ENCODE measurements at places on chromosomes 5 and 9. TPM values are rescaled to one million over a fixed set of nuclear protein-coding genes. Genes with fewer than 3 reads are reported as not detected.

GRCh38 chr9:112864403-112864802, 26.3 kb downstream of the SLC46A2 start:
- H3K27me3 ChIP-seq, result no peaks in the 10 kb centered on the region
- H3K4me3 ChIP-seq, result no peak overlapping the region
- no peak for DNase-seq
- H3K27ac ChIP-seq, result no peak overlapping the region

DNA sequence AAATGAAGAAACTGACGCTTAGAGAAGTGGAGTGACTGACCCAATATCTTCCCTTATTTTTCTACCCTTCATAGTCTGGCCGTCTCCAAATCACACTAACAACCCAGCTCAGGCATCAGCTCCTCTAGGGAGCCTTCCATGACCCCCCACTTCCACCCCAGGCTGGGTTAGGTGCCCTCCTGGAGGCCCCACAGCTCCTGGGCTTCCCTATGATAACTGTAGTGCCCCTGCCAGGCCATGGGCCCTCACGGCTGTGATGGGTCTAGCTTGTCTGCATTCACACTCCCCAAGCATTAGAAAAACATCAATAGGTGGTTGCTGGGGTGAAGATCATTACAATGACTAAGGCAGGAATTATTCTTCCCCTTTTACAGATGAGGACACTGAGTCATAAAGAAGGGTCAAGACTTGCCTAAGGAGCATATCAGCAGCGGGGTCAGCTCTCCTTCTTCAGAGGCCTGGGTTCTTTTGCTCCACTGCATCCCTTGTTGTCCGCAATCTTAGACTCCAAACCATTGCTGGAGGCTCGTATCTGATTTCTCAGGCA, 7.3 kb downstream of the CORO2A start:
- H3K36me3 ChIP-seq, result no peaks in the 10 kb centered on the region
- H3K27me3 ChIP-seq, result no peaks in the 10 kb centered on the region
- H3K4me1 ChIP-seq, result peaks cover 5% of the 10 kb centered on the region
- no peak overlapping the region for H3K27ac ChIP-seq
- H3K4me3 ChIP-seq, result no peak overlapping the region

LCN15 gene
- not detected for total RNA-seq

GRCh38 chr5:74064911-74065310, 438.9 kb downstream of the ARHGEF28 start:
- H3K27me3 ChIP-seq, result no peaks in the 10 kb centered on the region
- no peak overlapping the region for H3K27ac ChIP-seq
- H3K4me1 ChIP-seq, result no peaks in the 10 kb centered on the region
- DNase-seq, result no peak
- H3K36me3 ChIP-seq, result no peaks in the 10 kb centered on the region

GRCh38 chr5:168637281-168637680, 58.1 kb upstream of the PANK3 start:
- no peak for DNase-seq
- H3K27ac ChIP-seq, result no peak overlapping the region
- no peak overlapping the region for H3K4me3 ChIP-seq

CNTNAP3 gene
- total RNA-seq, result not detected

- peaks cover 2% of the 10 kb centered on the region for H3K36me3 ChIP-seq
- H3K4me1 ChIP-seq, result peaks cover 16% of the 10 kb centered on the region
- DNase-seq, result peak; percentile 66
- H3K27me3 ChIP-seq, result no peaks in the 10 kb centered on the region
- no peak overlapping the region for H3K27ac ChIP-seq
These were observed 122.7 kb upstream of the LMX1B start for GRCh38 chr9:126490871-126491567.

Measured in activated CD8-positive, alpha-beta memory T cell treated with anti-CD3 and anti-CD28 coated beads, Interleukin-2, amount 10 ng/mL, durations not matched to agents 7 days and 5 days (primary cell).